ENCODE measurements at places on chromosomes 4 and X.
A peak's percentile ranks its signal among the peaks of the same experiment; 100 is the strongest.

DNA sequence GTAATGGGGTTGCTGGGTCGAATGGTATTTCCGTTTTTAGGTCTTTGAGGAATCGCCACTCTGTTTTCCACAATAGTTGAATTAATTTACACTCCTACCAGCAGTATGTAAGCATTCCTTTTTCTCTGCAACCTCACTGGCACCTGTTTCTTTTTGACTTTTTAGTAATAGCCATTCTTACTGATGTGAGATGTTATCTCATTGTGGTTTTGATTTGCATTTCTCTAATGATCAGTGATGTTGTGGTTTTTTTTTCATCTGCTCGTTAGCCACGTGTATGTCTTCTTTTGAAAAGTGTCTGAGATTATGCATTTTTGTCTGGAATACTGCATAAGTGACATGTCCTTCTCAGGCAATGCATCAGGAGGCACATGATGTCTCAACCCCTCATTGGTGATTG lies 28.8 kb downstream of the REPS2 start:
- no peak for DNase-seq

DNA sequence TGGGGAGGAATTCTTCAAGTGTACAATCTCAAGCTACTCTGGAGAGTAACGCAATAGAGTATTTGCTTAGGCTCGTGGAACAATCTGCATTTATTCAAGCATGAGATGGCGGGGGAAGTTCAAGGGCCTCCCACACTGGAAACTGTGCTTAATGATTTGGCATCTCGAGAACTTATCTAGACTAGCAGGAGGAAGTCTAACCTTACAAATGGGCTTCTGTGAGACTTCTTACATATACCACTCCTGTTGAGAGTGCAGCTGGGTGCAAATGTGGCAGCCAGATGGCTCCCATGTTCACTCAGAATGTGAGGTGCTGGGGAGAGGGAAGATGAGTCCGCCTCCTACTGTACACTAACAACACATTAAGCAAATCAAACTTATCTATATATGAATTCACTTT lies 29.3 kb upstream of the PTPN13 start:
- DNase-seq = peak; percentile 84

DNA sequence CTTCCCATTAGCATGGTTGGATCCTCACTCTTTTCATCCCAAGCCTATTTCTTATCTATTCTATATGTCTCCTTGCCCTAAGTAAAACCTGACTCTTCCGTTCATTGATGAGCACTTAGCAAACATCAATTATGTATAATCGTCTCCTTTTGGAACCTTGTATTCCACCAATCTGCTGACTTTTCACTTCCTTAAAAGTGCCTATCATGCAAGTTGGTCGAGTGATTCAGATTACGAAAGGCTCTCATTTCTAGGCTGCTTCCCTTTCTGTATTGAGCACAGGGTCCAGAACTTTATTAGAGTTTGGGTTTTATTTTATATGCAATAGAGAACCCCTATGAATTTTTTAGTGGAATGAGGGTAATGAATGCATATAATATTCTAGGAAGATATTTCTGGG lies 27.1 kb upstream of the ALB start:
- no peak for DNase-seq

DNA sequence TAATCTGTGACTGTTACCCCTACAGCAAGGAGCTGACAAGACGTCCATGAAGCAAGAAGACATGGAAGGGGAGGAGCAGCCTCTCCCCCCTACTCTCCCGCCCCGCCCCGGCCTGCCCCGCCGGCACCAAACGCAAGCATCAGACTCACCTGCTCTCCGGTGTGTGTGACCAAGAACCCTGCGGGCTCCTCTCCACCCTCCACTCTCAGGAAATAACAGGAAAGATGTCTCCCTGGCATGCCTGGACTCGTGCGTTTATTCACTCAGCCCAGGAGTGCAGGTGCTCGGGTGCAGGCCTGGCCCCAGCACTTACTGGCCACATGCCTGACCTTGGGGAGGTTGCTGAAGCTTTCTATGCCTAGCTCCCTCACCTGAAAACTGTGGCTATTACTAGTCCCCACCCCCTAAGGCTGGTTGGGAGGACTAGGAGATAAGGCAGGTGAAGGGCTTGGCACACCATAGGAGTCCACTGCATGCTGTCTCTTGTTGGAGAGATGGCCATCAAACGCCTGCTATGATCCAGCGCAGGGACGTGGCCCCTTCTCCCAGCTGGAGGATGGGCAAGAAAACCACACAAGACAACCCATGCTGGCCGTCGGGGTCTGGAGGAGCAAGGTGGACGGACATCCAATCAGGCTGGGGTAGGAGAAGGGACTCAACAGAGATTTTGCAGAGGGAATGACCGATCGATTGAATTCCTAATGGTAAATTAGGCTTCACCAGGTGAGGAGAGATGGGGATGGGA lies 34.9 kb upstream of the CLDN24 start:
- DNase-seq = no peak

DNA sequence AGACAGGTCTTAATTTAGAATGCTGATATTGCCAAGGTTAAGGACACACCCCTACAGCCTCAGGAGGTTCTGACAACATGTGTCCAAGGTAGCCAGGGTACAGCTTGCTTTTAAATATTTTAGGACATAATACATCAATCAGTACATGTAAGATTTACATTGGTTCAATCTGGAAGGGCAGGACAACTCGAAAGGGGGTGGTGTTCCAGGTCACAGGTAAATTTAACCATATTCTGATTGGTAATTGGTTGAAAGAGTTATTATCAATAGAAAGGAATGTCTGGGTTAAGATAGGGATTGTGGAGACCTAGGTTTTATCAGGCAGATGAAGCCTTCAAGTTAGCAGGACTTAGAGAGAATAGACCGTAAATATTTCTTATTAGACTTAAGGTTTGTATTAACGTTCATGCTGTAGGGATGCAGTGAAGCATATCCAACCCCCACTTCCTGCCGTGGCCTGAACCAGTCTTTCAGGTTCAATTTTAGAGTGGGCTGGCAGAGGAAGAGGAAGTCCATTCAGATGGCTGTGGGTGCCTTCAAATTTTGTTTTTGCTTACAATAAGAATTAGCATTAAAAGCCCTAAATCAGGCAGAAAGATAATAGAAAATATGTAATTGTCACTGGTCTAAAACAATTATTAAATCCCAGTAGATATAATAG lies 136.5 kb upstream of the GALNTL6 start:
- DNase-seq = peak; percentile 82

DNA sequence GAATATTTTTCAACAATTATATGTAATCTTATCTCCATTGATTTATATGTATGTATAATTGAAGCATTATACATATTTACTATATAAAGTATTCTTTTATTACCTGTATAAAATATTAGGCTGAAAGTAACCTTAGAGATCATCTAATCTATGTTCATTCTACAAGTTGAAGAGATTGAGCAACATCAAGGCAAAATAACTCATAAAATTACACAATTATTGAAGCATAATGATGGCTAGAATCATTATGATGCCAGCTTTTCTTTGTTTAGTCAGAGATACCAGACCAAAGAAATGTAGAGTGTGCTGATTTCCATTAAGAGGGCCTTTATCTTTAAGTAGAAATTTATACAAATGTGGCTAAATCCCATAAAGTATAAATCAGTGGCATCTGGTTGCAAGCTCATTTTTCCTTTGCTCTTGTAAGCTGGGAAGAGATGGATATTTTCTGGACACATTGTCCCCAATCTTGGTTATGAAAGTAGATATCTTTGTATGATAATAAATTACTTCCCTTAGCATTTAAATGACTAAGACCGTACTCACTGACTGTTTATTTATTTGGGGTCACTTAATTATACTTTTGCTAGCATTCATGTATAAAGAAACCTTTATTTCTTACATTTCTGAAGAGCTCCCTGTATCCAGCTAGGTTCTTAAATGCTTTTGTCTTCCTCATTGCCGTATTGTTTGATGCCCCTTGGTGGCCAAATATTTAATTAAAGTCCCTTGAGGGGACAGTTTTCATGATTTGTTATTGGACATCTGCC lies 339.8 kb downstream of the PCDH7 start:
- DNase-seq = no peak

- no peak for DNase-seq
Measured at GRCh38 chrX:112233164-112233563, 150.6 kb upstream of the TRPC5 start.

GRCh38 chr4:183201331-183201730 lies 102.3 kb downstream of the WWC2 start:
- DNase-seq = no peak

DNA sequence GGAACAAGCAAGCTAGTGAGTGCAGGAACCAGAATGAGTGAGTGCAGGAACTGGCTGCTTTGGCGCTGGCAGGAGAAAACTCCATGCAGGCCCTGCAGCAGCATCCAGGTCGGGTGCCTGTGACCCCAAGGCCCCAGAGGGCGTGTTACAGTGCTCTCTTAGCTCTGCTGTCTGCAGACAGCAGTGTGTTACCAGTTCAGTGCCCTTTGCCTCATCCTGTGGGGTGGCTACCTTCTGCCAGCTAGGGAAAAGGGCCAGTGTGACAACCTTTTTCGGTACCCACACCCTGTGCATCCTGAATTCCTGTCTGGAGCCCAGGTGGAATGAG lies 202.3 kb upstream of the SMIM31 start:
- DNase-seq = no peak

GRCh38 chr4:145635630-145636029 lies 16.4 kb downstream of the MMAA start:
- DNase-seq = no peak

GRCh38 chrX:15320297-15320696 lies 4.9 kb upstream of the ASB11 start:
- no peak for DNase-seq

GRCh38 chrX:41116948-41117347 lies 31.7 kb downstream of the USP9X start:
- DNase-seq = no peak

- no peak for DNase-seq
Measured at GRCh38 chrX:9765072-9765736, 443 bp downstream of the GPR143 start.

DNA sequence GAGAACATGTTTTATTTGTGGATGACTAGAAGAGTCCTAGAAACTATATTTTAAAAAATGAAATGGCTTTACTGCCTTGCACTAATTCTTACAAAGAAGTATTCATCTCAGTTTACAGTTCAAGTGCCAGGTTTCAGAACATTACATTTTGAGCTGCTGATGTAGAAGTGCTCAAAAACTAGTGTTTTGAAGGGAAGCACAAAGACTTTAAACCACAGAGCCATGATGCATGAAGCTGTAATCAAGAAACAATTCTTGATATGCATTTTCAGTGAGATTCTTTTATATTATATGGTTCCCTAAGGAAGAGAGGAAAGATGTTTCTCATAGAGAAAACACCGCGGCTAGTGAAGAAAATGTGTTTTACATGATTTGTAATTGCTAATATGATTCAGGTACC lies 1163.0 kb downstream of the RAPGEF2 start:
- no peak for DNase-seq

GRCh38 chr4:170978990-170979389 lies 834.2 kb upstream of the GALNTL6 start:
- DNase-seq = no peak

GRCh38 chr4:13484749-13485221 lies 645 bp upstream of the RAB28 start:
- no peak for DNase-seq

DNA sequence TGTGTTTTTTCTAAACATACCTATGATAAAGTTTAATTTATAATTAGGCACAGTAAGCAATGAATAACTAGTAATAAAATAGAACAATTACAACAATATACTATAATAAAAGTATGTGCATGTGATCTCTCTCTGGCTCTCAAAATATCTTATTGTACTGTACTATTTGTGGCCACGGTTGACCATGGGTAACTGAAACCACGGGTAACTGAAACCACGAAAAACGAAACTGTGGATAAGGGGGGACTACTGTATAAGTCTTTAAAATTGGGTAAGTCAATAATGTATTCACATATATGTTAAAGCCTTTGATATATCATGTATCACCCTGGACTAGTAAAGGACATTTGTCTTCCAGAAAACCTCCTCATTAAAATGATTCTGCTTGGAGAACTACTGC lies 20.0 kb downstream of the TMEM154 start:
- no peak for DNase-seq

DNA sequence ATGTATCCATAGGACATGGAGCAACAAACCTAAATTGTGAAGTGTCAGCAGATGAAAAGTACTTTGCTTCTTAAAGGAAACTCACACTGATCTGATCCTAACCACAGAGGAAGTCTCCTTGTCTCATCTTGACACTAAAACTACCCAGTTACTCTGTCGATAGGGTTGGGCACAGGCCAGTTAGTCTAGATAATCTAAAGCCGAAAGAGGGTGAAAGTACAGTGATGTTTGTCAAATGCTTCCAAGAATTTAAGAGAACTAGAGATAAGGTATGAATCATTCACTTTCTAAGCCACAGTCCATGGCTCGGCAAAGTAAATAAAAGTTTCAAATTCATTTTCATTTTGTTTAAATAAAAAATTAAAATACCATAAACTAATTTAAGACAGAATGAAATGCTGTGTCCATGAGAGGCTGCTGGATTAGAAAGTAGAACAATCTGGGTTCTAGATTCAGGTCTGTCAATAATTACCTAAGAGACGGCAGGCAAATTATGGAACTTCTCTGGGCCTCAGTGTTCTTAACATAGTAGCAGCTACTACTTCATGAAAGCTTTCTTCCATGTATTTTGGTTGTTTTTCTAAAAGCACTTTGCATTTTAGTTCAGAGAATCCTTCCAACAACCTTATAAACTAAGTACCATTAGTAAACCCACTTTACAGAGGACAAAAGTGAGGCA lies 176.7 kb downstream of the LDB2 start:
- no peak for DNase-seq

GRCh38 chrX:101171883-101172400 lies 47.6 kb upstream of the DRP2 start:
- no peak for DNase-seq

- DNase-seq = peak; percentile 8
Measured at GRCh38 chr4:88737307-88737941, 39.8 kb upstream of the NAP1L5 start.

GRCh38 chr4:39365360-39365759 lies 802 bp downstream of the RFC1 start:
- peak; percentile 13 for DNase-seq

DNA sequence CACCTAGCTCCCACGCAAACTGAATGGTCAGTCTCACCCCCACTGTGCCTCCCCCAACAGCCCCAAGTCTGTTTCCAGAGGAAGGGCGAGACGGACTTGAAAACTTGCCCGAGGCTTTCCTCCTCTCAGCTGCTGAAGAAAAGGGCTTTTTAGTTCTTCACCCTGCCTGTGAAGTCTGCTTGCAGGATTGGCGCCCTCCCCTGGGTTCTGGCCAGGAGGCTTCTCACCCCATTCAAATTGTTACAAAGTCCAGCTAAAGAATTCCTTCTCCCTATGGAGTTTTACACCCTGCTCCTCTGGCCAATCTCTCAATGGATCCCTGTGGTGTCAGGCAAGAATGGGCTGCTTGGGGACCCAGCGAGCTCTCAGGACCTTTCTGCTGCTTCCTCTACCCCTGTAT lies 241.0 kb downstream of the AFF2 start:
- no peak for DNase-seq

Measured in KBM-7 (cell line).